Stimulated activated CD4-positive, alpha-beta T cell treated with anti-CD3 and anti-CD28 coated beads, Interleukin-2, amount 100 ng/mL, for 24 hours (primary cell): ENCODE measurements at places on chromosomes 4 and X.

DNA sequence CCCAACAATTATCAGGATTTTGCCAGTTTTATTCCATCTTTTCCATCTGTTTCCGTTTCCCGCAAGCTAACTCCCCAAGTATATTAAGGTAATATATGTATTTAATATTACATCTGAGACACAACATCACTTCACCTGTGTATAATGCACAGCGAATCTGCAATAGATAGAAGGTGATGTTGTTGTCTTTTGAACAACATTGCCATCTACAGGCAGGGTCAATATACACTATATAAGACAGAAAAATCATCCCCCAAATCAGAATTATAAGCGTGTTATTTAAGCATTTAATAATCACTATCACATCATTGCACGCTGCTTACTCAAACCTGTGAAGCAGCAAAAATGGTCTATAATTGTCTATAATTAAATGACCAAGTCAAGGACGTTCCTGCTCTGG is 1115.5 kb downstream of the NLGN4X start:
- no peak for DNase-seq

- no peak for DNase-seq
Observed at GRCh38 chr4:48028696-48029095, 12.1 kb downstream of the NIPAL1 start.

DNA sequence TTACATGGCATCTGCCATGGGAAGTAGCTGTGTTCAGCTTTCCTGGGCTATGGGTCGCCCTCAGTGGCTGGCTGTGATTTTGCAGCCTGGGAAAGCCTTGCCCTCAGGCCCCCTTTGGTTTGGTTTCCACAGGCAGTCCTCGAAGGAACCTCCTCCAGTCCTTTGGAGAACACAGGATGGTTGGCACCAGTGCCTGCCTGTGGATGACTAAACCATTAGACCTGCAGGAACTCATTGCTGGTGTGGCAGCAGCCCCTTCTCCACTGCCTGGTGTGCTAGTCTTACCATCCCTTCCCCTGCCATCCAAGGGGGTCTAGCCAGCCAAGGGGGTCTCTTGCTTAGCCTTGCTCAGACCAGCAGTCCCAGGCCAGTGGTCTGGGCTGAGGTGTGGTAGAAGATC is 71.4 kb upstream of the PJA1 start:
- no peak for DNase-seq

GRCh38 chr4:123974386-123975149 is 578.0 kb downstream of the SPRY1 start:
- no peak for DNase-seq

GRCh38 chr4:1206299-1207156 is 34.1 kb upstream of the SPON2 start:
- no peak for DNase-seq

- DNase-seq, result no peak
Observed at GRCh38 chr4:158817562-158818296, 48.9 kb downstream of the FNIP2 start.

GRCh38 chrX:110251526-110251925 is 66.4 kb downstream of the AMMECR1 start:
- no peak for DNase-seq

- no peak for DNase-seq
Observed at GRCh38 chr4:106494066-106494465, 125.5 kb upstream of the GIMD1 start.

GRCh38 chr4:4672402-4672801 is 130.6 kb upstream of the STX18 start:
- no peak for DNase-seq

- DNase-seq, result no peak
Observed at GRCh38 chr4:149997881-149998421, 80.3 kb upstream of the DCLK2 start.

GRCh38 chr4:89397441-89397840 is 89.8 kb upstream of the GPRIN3 start:
- DNase-seq, result no peak

GRCh38 chr4:117996891-117997290 is 37.4 kb upstream of the NDST3 start:
- no peak for DNase-seq

GRCh38 chr4:138611721-138612120 is 369.6 kb upstream of the SLC7A11 start:
- DNase-seq, result no peak

GRCh38 chr4:173420324-173420752 is 21.4 kb upstream of the SCRG1 start:
- DNase-seq, result no peak

DNA sequence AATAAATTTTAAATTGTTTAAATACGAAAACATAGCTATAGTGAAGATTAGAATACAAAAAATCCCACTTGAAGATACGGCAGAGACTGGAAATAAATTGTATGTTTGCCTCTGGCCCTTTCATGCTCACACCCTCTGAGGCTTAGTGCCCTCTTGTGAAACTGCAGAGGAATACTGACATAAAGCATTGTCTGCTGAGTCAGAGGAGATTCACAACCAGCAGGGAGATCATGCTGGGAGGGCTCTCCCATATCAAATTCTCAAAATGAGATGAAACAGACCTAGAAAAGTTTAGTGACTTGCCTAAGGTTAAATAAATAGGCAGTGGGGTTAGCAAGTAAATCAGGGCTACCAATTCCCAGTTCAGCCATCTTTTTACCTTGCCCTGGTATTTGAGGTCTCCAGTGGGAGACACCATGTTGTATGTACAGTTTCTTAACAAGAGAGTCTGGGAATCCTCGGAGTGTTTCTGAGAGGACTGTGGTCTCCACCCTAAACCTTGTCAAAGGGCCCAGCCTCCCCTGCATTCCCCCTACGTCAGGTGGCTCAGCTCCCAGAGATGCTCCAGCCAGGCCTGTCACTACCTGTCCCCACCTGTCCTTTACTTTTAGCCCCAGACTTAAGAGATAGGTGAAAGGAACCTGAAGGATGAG is 581.4 kb upstream of the DIPK2B start:
- no peak for DNase-seq

GRCh38 chr4:172819353-172819752 is 349.3 kb upstream of the GALNT7 start:
- no peak for DNase-seq

- no peak for DNase-seq
Observed at GRCh38 chr4:17024425-17024824, 126.0 kb upstream of the LDB2 start.

DNA sequence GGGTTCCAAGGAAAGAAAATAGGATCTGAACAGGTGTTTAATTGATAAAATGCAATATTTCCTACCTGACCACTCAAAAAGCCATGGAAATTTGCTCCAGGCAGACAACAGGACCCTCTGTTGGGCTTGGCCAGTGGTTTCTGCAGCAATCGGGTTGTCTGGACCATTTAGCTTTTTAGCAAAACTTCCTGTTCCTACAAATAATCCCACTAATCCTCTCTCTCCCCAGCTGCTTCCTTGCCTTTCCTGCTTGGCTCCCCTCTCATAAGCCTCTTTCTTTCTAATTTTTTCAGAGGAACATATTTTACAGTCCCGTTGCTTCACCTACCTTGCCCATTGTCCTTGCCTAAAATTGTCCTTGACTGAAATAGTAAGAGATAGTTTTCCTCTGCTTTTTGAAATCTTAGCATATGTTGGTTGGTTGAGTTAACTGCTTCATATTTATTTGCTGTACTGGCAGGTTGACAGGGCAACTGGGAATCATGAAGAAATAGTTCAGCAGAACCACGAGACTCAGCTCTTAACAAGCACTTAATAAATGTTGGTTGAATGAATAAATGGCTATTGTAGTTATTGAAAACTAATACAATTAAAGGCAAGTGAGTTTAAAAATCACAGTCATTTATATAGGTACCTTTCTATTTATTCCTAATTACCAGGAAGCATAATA is 259.8 kb downstream of the KCNIP4 start:
- no peak for DNase-seq

DNA sequence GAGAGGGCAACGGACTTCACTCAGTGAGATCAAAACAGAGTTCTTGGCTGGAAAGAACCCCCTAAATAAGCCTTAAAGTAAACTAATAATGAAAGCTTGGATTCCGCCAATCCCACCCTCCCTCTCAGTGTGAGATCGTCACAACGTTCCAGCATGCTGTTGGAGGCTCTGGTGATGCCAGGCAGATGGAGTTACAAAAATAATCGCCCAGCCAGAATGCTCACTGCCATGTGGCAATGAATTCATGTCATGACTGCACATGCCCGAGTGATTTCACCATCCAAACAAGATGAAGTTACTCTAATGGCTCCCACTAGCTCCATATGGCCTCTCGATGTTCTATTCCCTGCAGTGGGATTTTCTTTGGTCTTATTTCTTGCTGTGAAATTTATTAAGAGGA is 248.0 kb downstream of the SPATA18 start:
- DNase-seq, result no peak

- DNase-seq, result no peak
Observed at GRCh38 chr4:48526406-48526805, 36.4 kb downstream of the ZAR1 start.

GRCh38 chrX:63784346-63784901 is 590 bp downstream of the ARHGEF9 start:
- DNase-seq, result no peak

GRCh38 chrX:149648932-149649331 is 17.3 kb upstream of the TMEM185A start:
- no peak for DNase-seq

- no peak for DNase-seq
Observed at GRCh38 chr4:170872794-170873193, 783.0 kb upstream of the AADAT start.

DNA sequence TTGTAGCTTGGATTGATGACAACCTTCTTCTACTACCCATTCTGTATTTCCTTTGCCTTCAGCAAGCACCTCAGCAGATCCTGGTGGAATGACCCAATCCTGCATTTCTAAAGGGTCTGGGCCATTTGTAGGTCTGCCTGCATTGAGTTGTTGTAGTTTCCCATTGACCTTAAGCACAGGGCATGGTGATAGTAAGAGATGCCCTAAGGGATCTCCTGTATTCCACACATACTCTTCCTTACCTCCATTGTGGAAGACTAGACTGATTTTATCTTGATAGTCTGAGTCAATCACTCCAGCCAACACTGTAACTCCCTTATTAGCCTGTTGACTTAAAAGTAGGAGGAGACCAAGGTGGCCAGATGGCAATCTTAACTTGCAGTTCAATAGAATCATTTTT is 184.5 kb downstream of the GRIA2 start:
- DNase-seq, result no peak

DNA sequence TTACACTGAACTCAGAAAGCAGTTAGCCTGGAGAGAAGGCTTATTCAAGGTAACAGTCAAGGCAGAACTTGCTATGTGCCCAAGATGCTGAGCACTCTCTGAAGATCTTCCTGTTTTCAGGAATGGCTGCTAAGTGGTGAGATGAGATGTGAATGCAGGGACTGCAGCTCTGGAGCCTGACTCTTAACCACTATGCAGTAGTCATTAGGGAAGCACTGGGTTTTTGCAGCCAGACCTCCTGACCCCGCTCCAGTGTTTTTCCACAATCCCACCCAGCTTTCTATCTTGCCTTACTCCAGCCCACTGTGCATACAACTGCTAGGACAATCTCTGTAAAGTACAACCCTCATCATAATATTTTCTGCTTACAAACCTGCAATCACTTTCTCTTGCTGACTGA is 95.2 kb upstream of the LNX1 start:
- no peak for DNase-seq

GRCh38 chr4:8835521-8836365 is 35.9 kb downstream of the HMX1 start:
- DNase-seq, result no peak

GRCh38 chrX:149312988-149313387 is 192.1 kb downstream of the IDS start:
- no peak for DNase-seq

DNA sequence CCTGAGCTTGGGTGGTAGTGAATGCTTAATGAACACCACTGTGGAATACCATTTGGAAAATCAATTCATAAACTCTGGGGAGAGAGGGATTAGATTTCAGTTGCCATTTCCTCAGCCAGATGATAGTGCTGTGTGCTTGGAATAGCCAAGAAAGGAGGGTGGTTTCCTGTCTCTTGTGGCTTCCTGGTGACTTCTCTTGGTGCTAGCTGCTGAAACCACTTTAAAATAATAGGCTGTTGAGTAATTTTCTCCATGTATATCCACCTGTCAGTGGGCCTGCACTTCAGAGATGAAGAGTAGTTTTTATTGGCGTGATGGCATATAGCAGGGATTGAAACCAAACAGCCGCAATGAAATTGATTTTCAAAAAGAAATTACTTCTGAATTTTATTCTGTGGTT is 11.8 kb downstream of the EDA start:
- no peak for DNase-seq

DNA sequence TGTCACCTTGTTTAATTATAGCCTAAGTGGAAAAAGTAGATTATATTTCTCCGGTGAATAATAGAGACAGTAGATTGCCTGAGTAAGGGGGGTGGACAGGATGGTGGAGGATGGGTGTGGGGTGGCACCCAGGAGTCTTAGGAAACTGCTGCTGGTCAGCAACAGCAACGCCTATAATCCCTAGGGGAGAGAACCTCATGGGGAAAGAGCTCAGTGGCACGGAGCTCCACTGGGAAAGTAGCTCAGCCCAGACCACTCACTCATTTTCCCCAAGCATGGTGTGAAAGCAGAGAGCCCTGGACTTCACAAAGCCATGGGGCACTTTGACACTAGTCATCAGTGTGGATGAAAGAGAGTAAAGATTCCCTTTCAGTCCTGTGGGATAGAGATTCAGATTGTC is 31.1 kb downstream of the METTL14 start:
- DNase-seq, result no peak

- no peak for DNase-seq
Observed at GRCh38 chr4:133208694-133209285, 59.7 kb downstream of the PCDH10 start.

GRCh38 chrX:69027181-69028005 is 137.9 kb downstream of the PJA1 start:
- DNase-seq, result no peak

- no peak for DNase-seq
Observed at GRCh38 chr4:35975617-35976355, 268.5 kb downstream of the ARAP2 start.

DNA sequence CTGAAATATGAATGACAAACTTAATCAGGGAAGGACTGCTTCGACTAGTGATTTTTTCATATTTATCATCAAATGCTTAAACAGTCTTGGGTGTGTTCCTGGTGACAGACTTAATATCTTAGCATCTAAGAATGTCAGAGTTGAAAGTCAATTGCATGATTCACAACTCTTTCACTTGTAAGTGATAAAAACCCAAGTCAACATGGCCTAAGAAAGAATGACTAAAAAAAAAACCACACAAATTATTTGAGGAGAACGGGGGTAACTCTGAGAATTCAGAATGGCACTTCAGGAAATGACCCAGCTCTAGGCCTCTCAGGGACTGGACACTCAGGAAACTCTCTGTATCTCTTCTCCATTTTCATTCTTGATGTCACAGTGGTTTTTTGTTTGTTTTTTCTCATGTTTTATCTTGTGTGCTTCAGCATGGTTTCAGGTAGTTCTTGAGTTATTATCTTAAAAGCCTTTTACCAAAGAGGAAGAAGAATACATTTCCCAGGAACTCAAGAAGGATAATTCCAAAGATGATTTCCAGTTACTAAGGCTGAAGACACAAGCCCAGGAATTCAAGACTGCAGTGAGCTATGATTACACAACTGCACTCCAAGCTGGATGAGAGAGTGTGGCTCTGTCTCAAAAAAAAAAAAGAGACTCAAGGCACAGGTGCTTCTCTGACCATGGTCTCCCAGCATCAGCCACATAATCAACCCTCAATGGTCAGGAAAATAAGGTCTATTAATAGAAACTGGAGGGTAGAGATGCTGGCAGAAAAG is 1697.8 kb upstream of the IGFBP7 start:
- no peak for DNase-seq
